ENCODE measurements at places on chromosomes 4 and X.

GRCh38 chrX:126551725-126552312, 795 bp downstream of the DCAF12L1 start:
- no peaks in the 10 kb centered on the region for H3K27me3 ChIP-seq
- H3K4me1 ChIP-seq = no peaks in the 10 kb centered on the region
- H3K27ac ChIP-seq = no peak overlapping the region
- no peak for DNase-seq
- peak overlapping the region; percentile 47 for H3K4me3 ChIP-seq

DNA sequence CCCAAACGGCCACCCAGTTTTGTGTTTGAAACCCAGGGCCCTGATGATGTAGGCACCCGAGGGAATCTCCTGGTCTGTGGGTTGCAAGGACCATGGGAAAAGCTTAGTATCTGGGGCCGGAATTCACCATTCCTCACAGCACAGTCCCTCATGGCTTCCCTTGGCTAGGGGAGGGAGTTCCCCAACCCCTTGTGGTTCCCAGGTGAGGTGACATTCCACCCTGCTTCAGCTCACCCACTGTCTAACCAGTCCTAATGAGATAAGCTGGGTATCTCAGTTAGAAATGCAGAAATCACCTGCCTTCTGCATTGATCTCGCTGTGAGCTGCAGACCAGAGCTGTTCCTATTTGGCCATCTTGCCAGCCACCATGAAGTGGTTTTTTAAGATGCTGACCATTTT, 84.0 kb downstream of the PRKG2 start:
- no peak overlapping the region for H3K27ac ChIP-seq
- H3K4me3 ChIP-seq = no peak overlapping the region
- no peaks in the 10 kb centered on the region for H3K4me1 ChIP-seq
- DNase-seq = no peak

DNA sequence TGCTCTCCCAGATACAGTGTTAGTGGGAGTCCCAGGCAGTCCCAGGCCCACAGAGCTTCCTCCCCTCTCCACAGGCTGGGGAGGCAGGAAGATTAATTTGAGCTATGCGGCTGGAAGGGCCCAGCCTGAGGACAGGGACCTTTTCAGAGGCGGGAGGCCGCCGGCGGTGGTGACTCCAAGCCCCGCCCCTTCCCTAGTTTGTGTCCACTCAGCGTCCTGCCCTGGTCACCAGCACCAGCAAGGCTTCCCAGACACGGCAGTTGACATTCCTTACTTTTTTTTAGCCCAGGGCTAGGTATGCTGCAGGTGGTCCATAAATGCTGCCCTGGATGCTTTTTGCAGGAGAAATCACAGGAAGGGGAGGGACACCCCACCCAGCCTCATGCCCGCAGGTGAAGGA, 67.7 kb upstream of the LRPAP1 start:
- no peaks in the 10 kb centered on the region for H3K36me3 ChIP-seq
- H3K27ac ChIP-seq = no peak overlapping the region

- no peak overlapping the region for H3K4me3 ChIP-seq
- H3K27me3 ChIP-seq = no peaks in the 10 kb centered on the region
- no peak overlapping the region for H3K27ac ChIP-seq
- no peaks in the 10 kb centered on the region for H3K36me3 ChIP-seq
- no peak for DNase-seq
These were observed 175.6 kb upstream of the GPC4 start for GRCh38 chrX:133590703-133591505.

DNA sequence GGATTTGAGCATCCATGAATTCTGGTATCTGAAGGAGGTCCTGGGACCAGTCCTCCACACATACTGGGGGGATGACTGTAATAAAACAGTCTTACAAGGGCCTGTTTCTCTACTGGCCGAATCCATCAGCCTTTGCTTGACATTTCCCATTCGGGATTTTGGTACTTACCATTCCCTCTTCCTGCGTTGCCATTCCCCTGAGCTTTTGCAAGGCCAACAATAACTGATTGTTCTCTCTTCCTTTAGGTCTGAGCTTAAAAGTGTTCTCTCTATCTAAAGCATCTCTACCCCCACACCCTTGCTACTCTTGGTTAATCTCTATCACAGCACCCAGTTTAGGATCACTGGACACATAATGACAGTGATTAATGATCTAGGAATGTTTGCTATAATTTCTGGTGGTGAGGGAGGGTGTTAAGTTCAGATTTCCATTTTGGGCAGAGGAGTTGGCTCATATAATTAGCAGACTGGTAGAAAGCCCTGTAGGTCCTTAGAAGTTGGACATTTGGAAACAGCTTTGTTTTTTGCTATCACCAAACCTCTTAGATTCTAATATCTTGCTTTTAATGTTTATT, 29.4 kb downstream of the TMA16 start:
- H3K36me3 ChIP-seq = no peaks in the 10 kb centered on the region
- H3K4me3 ChIP-seq = no peak overlapping the region
- H3K27me3 ChIP-seq = no peaks in the 10 kb centered on the region
- no peak for DNase-seq
